Right lung (tissue), 10 donors: ENCODE measurements at places on chromosomes 3 and 15.

DNA sequence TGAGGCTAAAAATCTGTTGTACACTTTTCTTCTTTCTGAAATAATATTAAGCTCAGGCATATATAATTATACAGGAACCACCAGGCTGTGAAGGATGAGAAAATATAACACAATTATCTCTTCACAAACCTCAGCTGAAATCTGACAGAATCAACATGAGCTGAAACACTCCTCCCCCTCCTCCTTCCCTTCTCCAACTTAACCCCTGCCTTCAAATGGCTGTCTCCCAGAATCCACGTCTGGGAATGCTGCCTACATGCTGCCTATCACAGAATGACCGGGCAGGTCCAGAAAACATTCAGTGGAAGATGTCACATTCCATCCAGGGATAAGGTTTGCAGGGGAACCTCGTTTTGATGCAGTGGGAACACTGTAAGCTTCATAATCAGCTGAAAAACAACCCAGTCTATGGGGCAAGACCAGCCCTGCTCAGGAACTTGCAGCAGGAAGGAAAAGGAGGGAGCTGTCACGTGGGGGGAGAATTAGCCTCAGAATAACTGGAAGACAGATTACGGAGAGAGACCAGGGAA, 44.0 kb upstream of the SEMA6D start:
- no peak for DNase-seq

DNA sequence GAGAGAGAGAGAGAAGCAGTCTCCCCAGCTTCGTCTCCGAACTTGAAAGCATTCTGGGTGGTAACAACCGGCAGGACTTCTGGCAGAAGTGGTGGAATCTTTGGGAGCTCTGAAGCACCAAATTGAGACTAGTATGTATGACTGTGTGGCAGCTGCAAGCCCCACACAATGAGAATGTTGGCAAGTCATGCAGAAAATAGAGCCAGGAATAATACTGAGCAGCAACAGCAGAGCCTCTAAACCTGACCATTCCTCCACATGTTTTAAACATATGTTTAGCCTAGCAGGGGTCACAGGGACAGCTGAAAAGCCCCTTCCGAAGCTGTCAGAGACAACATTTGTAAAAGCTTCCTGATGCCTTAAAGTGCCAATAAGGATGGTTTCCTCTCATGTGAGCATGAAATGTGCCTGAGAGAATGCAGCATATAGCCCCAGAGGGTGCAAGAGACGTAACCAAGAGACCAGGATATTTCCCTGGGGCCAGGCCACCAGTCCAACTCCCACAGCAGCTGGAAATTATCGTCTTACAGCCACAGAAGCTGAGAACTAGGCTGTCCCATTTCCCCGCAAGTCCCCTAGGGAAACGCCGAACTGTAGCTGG, 178.6 kb upstream of the CCDC54 start:
- peak; percentile 79 for DNase-seq

DNA sequence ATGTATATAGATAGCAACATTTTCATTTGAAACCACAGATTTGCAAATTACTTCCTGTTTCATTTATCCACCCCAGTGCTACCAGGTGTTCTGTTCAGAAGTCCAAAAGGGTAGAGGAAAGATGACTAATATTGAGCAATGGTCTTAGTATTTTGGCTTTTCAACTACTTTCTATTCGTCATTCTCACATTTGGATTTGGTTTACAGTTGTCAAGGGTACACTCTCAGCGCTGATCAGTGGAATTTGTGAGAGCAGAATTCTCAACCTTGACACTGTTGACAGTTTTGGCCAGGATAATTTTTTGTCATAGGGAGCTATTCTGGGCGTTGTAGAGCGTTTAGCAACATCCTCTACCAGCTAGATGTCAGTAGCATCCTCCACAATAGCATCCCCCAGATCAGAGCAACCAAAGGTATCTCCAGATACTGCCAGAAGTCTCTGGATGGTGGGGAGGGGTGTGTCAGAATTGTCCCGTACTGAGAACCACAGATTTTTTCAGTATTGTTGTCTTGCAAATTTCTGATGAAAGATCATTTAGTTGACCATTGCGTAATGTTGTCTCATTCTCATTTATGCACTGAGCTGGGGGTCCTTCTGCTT, 4.2 kb downstream of the HMCES start:
- DNase-seq: no peak

DNA sequence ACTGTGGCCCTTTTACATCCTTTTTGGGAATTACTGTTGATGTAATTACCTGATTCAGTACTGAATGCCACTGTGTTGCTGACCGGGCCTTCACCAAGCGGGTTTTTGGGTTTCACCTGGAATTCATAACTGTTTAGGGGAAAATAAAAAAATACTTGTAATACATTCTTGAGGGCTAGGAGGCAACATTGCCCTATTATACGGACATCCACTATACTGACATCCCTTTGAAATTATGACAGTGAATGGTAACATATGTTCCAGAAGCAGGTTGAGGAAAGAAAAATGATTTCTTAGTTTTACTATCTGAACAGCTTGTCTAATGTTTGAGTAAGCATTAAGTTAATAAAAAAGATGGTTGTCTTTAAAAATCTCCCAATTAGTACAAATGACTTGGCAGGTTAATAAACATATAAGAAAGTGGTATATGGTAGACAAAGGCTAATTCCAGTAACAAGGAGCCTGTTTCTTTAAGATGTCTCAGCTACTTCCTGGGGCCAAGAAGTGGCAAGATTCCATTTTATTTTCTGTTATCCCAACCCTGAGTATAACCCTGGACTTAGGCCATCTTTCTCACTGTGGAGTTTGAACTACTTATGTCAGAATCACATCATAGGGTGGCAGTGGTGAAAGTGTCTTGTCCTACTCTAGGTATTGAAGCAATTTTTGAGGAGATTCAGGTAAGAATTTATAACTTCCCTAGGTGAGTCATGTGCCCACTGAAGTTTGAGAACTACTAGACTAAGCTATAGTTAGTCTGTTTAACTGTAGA, 45.5 kb downstream of the TFG start:
- no peak for DNase-seq

DNA sequence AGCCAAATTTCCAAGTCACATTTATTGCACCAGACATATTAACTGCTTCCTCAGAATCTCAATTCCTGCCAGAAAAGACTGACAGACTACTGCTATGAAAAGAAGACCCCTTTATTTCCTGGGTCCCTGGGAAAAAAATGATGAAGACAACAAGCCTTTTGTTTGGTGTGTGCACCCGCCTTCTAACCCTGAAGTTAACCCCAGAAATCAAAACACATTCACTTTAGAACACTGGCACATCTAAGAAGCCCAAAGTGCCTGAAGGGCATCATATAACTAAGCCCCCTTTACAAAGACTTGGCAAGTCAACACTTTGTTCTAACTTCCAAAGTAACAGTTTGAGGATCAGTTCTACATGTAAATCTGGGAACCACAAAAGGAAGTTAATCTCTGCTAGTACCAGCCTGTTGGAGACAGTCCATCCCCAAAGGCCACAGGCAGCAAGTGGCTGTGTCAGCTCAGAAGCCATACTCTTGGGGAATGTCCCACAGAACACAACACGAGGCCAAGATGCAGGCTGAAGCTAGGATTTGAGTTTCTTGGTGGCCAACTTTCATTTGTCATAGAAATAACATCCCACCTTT, 16.3 kb upstream of the ATP1B3 start:
- DNase-seq: no peak
